ENCODE measurements at places on chromosomes 3 and 15. TPM values are rescaled to one million over a fixed set of nuclear protein-coding genes. Genes with fewer than 3 reads are reported as not detected.

GRCh38 chr3:46666453-46666845 is 27.0 kb downstream of the ALS2CL start:
- no peak for DNase-seq

DNA sequence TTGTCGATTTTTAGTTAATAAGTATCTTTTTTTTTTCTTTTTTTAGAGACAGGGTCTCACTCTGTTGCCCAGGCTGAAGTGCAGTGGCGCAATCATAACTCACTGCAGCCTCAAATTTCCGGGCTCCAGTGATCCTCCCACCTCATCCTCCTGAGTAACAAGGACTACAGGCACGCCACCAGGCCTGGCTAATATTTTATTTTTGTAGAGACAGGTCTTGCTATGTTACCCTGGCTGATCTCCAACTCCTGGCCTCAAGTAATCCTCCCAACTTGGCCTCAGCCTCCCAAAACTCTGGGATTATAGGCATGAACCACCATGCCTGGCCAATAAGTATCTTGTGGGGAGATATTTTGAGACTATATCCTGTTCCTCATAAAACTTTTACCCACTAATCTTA is 29.4 kb upstream of the ARID3B start:
- no peak for DNase-seq

- DNase-seq = no peak
Measured at GRCh38 chr15:49715211-49715610, 94.4 kb downstream of the DTWD1 start.

DNA sequence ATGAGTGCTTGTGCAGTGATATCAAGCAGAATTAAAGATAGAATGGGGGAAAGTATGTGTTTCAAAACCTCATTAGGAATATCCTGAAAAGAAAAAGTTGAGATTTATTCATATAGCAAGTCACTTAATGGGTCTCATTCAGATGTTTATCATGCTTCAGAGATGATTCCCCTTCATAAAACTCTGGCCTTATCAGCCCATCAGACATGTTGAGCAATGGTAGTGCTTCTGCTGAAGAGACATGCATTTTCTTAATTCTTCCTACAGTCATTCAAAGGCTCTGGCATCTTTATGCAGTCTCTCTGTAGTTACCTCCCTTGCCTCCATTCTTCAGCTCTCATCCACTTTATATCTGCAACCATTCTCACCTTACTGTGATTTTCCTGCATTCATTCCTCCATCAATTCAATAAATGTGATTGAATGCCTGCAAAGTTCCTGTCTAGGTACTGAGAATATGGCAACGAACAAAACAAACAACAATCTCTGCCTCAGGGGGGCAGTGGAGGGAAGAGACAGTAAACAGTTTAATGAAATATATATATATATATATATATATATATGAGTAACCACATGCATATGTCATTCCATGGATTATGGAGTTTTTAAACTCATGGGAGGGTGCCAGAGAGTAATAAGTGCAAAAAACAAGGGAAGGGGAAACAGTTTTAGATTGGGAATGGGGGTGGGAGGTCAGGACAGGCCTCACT is 138.5 kb downstream of the NECTIN3 start:
- DNase-seq = peak; percentile 82

DNA sequence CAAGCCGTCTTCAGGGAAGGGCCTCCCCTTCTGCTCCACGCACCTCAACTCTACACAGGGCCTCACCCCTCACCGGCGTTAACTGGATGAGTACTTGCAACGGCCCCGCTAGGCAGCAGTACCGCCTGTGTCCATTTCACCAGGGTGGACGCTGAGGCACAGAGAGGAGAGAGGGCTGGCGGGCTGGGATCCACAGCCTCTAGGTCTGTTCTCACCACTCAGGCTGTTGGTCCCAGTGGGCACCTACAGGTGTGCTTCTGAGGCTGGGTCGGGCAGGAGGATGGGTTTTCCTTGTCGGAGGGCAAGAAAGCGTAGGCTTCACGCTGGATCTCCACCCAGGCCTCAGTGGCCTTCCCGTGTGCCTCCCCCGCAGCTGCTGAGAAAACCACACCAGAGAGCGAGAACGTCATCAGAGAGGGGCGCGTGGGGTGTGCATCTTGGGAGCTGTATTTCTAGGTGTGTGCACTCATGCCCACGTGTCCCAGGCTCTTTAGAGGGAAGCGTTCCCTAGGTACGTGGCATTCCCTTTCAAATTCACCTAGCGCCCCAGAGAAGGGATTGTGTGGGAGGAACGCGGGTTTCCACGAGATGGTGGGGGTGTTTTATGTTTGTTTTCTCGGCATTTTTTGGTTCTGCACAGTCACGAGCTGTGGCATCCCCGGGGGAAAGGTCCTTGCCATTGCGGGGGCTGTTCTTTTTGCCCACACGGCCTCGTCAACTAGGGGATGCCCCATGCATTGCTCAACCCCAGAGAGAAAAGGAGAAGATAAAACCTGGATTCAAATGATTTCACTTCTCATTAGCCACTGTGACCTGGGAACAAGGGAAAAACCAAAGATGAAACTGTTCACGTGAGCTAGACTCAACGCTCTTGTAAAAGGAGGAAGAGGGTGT is 67.7 kb downstream of the MGLL start:
- no peak for DNase-seq

Gene AMT
- total RNA-seq = 1.3 TPM

DNA sequence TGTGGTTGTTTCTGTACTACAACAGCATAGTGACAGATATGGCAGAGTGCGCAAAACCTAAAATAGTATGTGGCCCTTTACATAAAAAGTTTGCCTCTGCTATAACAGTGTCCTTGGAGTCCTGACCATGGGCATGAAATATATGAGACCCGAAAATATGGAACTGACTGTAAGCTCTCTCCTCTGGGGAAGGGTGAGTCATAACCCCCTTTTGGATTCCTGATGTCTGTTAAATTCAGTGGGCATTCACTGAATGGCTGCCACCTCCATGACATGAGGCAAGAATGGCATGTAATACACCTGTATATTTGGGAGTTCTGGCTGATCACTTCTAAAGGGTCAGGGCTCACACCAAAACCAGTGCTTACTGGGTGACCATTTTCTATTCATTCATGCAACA is 6.1 kb downstream of the TBC1D2B start:
- no peak for DNase-seq

- DNase-seq = no peak
Measured at GRCh38 chr3:197289726-197290125, 8.7 kb downstream of the DLG1 start.

Gene IGF1R
- total RNA-seq = 42.2 TPM

DNA sequence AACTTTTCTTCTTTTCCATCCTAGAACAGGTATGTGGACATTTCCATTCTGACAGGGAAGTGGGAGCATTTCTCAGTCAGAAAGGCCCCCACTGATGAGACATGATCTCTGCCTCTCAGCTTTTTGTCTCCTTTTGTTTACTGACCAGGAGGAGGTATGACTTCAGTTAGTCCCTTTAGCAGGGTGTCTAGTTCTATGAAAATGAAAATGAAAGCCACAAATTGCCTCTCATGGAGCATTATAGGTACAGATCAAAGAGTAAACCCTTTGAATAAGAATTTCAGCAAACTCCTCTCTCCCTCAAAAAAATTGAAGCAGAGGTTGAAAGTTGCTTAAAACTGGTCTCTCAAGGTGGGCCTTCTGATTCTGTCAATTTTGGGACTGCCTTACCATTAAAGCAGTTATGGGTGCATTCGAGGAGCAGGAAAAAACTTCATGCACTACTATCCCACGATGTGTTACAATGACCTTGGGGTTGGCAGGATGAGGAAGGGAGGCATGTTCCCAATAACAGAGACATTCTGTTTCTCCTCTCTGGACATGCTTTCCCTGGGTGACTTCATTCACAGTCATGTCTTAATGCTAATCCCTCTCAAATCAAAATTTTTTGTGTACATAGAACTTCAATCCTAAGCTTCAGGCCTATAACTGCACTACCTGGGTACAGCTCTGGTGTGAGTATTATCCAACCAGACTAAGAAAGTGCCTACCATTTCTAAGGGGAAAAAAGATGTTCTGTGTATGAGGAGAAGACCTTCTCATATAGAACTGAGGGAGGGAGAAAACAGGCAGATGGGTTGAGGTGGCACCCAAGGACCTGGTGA is 50.6 kb upstream of the TBC1D23 start:
- peak; percentile 57 for DNase-seq

Gene SUCLG2
- total RNA-seq = 45.8 TPM

- no peak for DNase-seq
Measured at GRCh38 chr3:24607281-24607680, 112.6 kb upstream of the THRB start.

- no peak for DNase-seq
Measured at GRCh38 chr15:70281811-70282307, 184.1 kb upstream of the TLE3 start.

GRCh38 chr15:56492791-56493555 is 28.0 kb upstream of the MNS1 start:
- no peak for DNase-seq

DNA sequence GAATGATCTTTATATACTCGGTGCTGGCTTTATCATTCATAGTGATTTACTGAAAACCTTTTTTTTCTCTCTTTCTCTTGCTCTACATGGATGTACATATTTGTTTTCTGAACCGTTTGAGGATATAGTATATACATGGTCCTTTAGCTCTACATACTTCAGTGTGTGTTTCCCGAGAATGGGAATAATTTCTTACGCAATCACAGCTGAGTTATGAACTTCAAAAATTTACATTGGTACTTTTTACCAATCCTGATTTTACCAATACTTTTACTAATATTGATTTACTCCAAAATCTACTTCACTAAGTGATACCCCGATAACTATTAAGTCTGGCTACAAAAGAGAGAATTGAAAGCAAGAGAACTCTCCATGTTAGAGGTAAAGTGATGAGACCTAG is 294.3 kb upstream of the ICE2 start:
- DNase-seq = peak; percentile 13

- peak; percentile 49 for DNase-seq
Measured at GRCh38 chr15:100764778-100765466, 114.7 kb upstream of the ALDH1A3 start.

GRCh38 chr3:107959550-107960154 is 131.2 kb downstream of the CD47 start:
- DNase-seq = peak; percentile 5

DNA sequence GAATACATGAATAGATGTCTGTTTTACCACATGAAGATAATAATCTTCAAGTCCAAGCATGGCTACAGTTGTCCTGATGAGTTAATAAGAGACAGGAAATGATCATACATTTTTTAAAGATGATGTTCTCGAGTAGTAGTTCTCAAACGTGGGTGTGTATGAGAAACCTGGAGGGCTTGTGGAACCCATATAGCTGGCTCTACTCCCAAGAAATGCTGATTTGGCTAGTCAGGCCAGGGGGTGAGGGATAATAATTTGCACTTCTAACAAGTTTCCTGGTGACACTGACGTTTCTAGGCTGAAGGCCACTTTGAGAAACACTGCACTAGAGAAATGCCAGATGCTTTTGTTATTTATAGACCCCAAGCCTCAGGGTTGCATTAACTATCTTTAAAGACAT is 37.0 kb downstream of the ROPN1B start:
- peak; percentile 31 for DNase-seq

DNA sequence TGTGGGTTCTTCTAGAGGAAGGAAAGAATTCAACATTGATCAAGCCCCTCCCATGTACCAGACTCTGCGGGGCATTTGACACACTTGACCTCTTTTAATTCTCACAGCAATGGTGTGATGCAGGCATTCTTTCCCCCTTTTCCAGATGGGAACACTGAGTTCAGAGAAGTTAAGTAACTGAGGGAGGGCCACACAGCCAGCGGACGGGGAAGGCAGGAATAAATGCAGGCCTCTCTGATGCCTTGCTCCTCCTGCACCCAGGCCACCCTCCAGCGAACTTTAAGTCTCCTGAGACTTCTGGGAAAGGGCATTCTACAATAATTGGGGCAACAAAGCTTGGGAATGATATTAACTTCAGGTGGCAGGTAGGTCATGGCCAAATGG is 227.4 kb downstream of the UACA start:
- no peak for DNase-seq

DNA sequence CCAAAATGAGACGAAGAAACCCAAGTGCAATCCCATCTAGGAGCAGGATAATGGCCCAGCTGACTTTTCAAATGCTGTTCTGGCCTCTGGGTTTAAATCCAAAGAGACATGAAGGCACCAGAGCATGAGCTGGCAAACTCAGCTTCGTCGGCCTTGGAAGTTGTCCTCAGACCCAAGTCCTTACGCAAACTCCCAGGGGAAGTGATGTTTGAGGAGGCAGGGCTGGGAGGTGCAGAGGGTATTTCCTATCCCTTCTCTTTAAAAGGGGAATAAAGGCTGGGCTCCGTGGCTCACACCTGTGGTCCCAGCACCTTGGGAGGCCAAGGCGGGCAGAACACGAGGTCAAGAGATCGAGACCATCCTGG is 68.9 kb upstream of the HERC1 start:
- no peak for DNase-seq

GRCh38 chr15:78974272-78974918 is 29.5 kb upstream of the CTSH start:
- no peak for DNase-seq

GRCh38 chr3:95217661-95218060 is 1154.8 kb downstream of the NSUN3 start:
- no peak for DNase-seq
